ENCODE measurements at places on chromosomes 16 and 17.

- no peak for DNase-seq
Observed at GRCh38 chr17:48143629-48144028, 36.1 kb downstream of the SNX11 start.

GRCh38 chr16:85833219-85833920 is 33.9 kb downstream of the COX4I1 start:
- no peak for DNase-seq

DNA sequence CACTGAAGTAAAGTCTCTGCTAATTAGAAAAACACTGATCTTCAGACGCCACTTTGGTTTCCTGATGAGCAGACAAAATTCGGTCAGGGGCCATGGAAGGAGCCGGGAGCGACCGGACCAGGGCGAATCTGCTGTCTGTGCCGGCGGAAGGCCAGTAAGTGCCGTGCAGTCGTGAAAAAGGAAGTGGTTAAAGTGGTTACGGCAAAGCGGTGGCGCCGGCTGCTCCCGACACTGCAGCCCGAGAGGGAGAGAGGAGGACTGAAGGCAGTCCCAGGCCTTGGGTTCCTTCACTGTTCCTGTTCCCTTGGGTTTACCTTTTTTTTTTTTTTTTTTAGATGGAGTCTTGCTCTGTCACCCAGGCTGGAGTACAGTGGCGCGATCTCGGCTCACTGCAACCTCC is 17.3 kb upstream of the HEXD start:
- peak; percentile 44 for DNase-seq

GRCh38 chr17:48054238-48055185 is 6.4 kb downstream of the NFE2L1 start:
- DNase-seq: no peak

DNA sequence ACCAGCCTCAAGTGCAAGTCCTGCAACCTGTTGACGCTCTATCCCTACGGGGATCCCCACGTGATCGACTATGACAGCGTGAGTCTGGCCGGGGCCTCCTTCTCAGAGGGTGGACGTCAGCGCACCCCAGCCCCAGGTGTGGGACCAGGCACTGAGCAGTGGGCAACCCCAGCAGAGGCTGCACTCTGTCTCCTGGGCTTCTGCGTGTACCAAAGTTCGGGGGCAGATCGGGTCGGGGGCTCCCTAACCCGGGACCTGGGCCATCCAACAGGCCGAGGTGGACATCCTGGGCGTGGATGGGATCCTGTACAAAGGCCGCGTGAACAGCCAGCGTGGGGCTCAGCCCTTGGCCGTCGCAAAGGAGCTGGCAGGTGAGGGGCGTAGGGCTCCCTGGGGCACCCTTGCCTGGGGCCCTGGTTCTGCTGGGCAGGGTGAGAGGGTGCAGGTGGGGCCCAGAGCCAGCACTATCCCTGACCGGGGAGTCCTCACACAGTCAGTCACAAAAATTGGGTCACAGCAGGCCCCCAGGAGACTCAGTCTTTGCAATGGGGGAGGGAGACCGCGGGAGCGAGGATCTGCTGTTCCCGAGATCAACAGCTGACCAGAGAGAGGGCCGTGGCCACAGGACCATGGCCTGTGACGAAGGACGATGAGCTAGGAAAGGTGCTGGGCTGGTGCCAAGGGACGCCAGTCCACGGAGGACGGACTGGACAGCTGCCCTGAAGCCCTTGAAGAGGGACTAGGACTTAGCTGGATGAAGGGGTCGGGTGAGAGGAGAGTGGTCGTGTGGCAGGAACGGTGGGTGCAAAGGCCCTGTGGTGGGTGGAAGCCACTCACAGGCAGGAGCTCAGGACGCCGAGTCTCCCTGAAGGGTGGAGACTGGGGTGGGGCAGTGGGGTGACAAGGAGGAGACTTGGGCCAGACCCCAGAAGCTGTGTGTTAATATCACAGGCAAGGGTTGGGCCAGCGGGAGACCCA is 20.0 kb downstream of the UBALD1 start:
- no peak for DNase-seq

DNA sequence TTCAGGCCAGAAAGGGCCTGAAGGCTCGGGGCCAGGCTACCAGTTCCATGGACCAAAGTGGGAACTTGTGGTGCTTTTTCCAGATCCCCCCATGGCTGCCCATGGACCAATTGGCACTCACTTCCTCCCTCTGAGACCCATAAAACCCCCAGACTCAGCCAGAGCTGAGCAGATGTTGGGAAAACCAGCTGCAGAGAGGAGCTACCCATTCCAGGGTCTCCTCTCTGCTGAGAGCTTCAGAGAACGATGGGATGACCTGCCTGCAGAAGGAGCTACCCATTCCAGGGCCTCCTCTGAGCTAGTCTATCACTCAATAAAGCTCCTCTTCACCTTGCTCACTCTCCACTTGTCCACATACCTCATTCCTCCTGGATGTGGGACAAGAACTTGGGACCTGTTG is 52.2 kb upstream of the MED9 start:
- no peak for DNase-seq

GRCh38 chr17:7363311-7363710 is 8.4 kb downstream of the TMEM95 start:
- DNase-seq: no peak

- DNase-seq: no peak
Observed at GRCh38 chr17:79775632-79776031, 2.3 kb upstream of the CBX2 start.

DNA sequence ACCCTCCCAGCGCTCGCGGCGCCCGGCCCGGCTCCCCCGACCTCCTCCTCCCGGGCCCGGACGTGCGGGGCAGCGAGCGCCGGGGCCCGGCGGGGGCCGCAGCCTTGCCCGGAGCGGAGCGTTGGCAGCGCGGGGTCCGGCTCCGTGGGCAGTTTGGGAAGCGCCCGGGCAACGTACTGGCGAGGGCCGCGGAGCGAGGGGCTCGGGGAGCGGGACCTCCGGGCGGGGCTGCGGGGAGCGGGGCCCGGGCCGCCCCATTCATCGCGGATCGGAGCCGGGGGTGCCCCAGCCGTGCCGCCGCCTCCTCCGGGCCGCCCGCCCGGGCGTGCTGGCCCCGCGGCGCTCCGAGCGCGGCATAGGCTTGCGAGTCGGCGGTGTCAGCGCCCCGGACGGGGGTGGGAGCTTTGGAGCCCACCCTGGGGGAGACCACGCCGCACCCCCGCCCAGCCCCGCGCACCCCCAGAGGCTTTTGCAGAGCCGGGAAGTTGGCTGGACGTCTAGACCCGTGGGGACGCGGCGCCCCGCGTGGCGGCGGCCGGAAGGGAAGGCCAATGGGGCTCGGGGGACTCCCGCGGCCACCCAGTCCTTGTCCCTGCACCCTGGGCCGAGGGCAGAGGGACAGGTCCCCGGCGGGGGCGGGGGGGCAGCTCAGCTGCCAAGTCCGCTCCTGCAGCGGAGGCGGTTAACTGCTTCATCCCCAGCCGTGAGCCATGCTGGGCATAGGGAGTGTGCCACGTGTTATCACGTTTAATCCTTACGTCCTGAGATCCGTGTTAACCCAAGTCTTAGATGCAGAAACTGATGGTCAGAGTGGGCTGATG is 852 bp downstream of the ZNF469 start:
- no peak for DNase-seq

GRCh38 chr17:27545562-27546229 is 85.3 kb upstream of the LGALS9 start:
- no peak for DNase-seq

DNA sequence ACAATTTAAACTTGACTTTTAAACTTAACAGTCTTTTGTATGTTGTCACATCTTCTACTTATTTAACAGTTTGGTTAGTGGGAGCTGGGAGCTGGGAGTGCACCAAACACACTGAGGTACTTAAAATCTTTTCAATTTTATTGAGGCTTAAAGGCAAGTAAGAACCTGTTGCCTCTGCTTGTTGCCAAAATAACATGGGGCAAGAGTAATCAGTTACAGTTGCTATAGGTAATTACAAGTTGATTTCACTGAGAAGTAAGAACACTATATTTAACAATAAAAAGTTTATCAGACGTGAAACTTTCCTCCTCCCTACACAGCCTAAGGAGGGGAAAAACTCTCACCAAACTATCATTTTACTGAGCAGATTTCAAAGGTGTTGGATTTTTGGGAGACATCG is 135.2 kb downstream of the FTO start:
- DNase-seq: no peak

- no peak for DNase-seq
Observed at GRCh38 chr17:8268550-8269298, 19.6 kb downstream of the PFAS start.

GRCh38 chr16:57186872-57187854 is 1.0 kb downstream of the RSPRY1 start:
- peak; percentile 38 for DNase-seq

GRCh38 chr17:15966879-15967248 is 21.9 kb downstream of the ADORA2B start:
- no peak for DNase-seq

- DNase-seq: no peak
Observed at GRCh38 chr17:80656590-80656989, 112.0 kb downstream of the RPTOR start.

- peak; percentile 82 for DNase-seq
Observed at GRCh38 chr16:89723279-89724250, 2.2 kb downstream of the ZNF276 start.

GRCh38 chr17:30112794-30113193 is 3.8 kb upstream of the NSRP1 start:
- DNase-seq: no peak

GRCh38 chr17:78789663-78790181 is 7.6 kb upstream of the CYTH1 start:
- DNase-seq: peak; percentile 71

DNA sequence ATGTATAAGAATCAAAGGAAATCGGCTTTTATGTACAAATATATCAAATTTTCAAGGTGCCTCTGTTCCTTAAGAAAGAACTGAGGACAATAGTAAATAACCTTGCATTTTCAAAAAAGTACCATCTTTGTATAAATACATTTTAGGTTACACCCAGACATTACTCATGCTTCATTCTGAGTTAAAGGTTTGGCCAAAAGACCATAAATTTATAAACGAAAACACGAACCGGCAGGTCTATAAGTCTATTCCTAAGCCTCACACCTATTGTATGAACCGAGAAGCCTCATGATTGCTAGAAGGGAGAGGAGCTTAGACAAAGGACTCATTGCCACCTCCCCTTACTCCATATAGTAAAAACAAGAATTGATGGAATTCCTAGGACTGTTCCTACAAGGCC is 94.6 kb upstream of the PSMD7 start:
- no peak for DNase-seq

DNA sequence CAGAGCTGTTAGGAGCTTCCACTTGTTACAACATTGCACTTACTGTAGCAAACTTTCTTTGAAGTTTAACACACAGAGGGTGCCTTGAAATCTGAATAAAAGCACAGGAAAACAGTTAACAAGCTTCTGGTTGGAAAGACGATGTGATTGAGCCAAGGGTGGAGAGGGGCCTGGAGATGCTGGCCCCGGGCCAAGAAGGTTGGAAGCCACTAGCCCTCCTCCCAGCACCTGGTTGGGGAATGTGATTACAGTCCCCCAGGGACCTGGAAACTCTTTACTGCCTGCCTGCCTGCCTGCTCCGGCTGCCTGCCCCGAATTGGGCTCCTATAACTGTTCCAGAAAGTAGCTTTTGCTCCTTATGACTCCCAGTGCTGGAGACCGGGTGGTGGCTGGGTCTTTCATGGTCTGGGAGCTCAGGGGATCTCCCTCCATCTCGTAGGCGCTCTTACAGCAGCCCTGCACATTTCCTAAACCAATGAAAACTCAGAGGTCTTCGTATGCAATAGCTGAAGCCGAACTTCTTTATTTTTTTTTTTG is 48.0 kb upstream of the ZFHX3 start:
- no peak for DNase-seq

- DNase-seq: no peak
Observed at GRCh38 chr16:21260870-21261791, 17.0 kb downstream of the CRYM start.

DNA sequence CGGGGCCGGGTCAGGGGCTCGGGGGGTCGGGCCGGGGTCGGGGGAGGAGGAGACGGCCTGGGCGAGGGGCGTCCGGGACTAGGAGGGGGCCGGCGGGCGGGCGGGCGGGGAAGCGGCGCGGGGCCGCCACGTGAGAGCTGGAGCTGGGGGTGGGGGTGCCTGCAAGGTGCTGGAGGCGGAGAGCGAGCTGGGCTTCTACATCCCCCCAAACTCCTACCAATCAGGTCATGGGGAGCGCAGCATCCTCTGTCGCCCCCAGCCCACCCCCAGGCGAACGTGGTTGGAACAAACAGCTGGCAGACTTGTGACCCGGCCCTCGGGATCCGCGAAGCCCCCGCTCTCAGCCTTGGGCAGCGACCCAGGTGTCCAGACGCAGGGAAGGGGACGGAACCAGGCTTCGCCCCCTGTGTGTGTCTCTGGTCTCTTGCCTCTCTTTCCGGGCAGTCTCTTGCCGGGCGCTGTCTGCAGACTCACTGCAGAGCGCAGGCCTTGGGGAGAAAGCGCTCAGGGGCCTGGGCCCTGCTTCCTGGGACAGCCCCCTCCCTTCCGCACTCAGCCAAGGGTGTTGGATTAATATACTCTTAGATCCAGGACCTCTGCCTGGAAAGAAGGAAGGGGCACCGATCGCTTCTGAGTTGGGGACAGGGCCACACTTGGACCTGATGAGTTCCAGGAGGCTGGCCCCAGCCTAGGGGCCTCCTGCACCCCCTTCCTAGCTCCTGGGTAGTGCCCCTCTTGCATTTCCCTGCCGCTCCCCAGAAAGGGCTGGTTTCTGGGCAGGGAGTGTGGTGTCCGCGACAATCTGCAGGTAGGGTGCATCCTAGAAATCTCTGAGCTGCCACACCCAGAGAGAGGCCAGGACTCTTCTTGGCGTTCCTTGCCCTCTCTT is 722 bp downstream of the RASL10B start:
- DNase-seq: no peak

- DNase-seq: no peak
Observed at GRCh38 chr16:68972013-68972412, 128.7 kb downstream of the TANGO6 start.

- DNase-seq: no peak
Observed at GRCh38 chr17:17062356-17062755, 20.1 kb downstream of the MPRIP start.

GRCh38 chr17:76614912-76615617 is 28.5 kb downstream of the ST6GALNAC1 start:
- no peak for DNase-seq

GRCh38 chr17:44007346-44008204 is 3.2 kb downstream of the NAGS start:
- DNase-seq: no peak

GRCh38 chr17:11638700-11639265 is 40.5 kb downstream of the DNAH9 start:
- no peak for DNase-seq

GRCh38 chr17:27531469-27531961 is 75.3 kb downstream of the KSR1 start:
- DNase-seq: no peak

DNA sequence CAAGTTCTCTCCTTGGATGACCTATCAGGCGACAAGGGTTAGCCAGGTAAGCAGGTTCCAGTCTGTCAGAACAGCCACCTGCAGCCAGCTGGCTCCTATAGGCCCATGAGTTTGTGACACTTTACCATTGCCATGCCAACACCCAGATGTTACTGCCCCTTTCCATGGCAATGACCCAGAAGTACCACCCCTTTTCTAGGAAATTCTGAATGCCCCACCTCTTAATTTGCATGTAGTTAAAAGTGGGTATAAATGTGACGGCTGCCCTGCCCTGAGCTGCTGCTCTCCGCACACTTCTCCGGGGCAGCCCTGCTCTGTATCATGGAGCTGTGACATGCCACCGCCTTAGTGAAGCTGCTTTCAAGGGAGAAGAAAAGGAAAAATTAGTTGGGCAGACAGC is 10.0 kb upstream of the SECTM1 start:
- no peak for DNase-seq

All from activated T-cell treated with anti-CD3 and anti-CD28 coated beads, Interleukin-2, amount 50 U/mL, for 1 hour (primary cell).